ENCODE measurements at places on chromosomes 6 and 20.

DNA sequence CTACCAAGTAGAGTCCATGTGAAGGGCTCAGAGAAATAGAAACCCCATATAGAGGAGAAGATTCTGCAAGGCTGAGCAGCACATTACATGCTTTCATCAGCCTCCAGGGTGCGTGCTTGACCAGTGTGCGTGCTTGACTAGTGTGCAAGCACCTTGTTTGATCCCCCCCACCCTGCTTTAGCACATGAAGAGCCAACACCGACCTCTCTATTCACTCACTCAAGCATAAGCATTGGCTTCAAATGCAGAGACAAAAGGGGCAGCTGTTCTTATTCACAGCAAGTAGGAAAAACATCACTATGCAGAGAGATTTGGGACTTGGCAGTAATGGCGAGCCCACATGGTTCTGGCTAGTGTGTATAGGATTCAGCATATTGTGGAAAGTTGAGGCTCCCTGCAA is 278.7 kb upstream of the RNF217 start:
- no peak for DNase-seq

- DNase-seq = no peak
Measured at GRCh38 chr20:23131766-23132165, 45.6 kb upstream of the CD93 start.

DNA sequence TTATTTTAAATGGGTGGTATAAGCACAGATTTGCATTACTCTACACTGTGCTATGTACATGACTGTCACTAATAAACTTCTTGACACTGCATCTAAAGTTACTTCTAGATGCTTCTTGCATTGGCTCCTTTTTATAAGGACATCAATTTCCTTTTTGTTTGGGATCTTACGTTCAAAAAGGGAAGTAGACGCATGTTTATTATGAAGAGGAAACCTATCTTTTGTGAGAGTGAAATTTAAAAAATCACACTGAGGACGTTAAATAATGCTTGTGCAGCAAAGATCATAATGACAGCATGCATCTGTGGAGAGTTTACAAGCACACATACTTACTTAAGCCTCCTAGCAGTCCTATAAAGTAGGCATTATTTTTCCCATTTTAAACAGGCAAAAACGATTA is 479.5 kb downstream of the CD83 start:
- no peak for DNase-seq

DNA sequence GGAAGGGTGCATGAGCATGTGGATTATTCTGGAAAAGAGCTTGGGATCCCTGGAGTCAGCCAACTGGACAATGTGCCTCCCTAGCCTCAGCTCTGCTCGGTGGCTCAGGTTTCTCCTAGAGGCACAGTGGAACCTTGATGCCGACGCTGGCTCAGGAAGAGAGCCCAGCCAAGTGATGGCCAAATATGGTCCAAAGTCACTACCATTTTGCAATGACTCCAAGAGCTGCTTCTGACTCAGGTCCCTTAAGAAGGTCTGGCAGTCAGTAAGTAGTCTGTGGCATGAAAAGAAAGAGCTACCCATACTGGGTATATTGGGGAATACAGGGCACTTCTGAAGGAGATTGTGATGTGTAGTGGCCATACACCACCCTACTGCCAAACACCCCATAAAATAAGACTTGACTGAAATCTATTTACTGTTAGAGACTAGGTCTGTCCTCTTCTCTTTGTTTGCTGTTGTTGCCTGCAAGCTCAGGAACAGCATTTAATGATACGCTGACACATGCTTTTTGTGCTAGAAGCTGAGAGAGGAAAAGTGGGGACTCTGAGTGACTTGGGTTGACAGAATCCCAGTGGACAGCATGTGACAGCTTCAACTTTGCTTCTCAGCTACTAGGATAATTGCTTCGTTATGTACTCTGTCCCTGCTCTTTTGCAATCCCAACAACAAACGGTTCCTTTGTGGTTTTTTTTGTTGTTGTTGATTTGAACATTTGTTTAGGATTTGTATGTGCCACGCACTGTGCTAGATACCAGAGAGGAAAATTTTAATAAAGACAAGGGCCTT is 30.3 kb upstream of the OGFRL1 start:
- no peak for DNase-seq

GRCh38 chr6:144248476-144249301 is 36.4 kb upstream of the UTRN start:
- DNase-seq = no peak

Measured in NCI-H1417 treated with DMSO at 0.1 percent for 48 hours (cell line).